ENCODE measurements at places on chromosomes 6 and 20.

- DNase-seq: no peak
Measured at GRCh38 chr6:144148886-144149285, 1.4 kb upstream of the STX11 start.

DNA sequence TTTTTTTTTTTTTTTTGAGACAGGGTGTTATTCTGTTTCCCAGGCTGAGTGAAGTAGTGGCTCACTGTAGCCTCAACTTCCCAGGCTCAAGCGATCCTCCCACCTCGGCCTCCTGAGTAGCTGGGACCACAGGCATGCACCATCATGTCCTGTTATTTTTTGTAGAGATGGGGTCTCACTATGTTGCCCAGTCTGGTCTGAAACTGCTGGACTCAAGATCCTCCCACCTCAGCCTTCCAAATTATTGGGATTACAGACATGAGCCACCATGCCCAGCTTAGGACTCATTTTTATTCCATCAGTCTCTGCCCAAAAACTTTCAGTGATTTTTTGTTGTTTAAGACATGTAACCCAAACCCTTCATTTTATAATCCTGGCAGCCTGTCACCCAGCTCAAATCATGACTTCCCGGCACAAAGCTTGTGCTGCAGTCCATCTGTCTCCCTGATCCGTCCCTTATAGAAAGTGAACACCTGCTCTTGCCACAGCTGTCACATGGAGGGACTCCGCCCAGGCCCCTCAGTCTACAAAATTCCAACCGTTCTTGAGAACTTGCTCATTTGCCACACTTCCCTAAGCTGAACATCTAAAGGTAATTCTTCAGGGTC is 183.9 kb upstream of the JARID2 start:
- DNase-seq: no peak

DNA sequence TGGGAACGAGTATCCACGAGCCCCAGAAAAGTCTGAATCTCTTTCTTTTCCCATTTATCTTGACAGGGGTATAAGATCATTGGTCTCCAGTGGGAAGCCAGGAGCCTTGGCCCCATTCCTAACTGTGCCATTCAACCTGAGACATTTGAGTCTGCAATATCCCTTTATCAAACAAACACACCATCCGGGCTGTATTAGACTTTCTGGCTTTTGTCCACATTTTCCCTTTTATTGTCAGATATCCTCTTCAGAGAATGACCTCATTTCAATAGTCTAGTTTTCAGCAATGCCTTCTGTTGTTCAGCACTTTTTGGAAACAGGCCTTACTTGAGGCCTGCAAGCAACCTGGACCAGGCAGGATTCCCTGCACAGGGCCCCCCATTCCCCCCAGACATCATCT is 15.7 kb downstream of the BPIFA1 start:
- DNase-seq: no peak

DNA sequence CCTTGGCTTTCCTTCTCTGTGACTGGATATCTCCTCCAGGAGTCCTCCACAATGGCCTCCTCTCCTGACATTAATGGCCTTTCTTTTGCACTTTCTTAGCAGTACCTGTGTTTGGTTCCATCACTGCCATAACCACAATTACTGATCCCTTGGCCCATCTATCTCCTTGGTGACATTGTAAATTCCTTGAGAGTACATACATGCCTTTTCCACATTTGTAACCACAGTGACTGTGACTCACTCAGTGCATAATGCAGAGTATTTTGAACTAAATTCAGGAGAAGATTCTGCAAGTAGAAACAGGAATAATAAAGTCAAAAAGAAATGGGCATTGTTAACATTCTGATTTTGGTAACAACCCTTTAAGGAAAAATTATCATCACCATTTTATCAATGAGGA is 197.2 kb upstream of the SOX4 start:
- no peak for DNase-seq

GRCh38 chr6:167044696-167045095 is 45.5 kb downstream of the CEP43 start:
- DNase-seq: no peak

DNA sequence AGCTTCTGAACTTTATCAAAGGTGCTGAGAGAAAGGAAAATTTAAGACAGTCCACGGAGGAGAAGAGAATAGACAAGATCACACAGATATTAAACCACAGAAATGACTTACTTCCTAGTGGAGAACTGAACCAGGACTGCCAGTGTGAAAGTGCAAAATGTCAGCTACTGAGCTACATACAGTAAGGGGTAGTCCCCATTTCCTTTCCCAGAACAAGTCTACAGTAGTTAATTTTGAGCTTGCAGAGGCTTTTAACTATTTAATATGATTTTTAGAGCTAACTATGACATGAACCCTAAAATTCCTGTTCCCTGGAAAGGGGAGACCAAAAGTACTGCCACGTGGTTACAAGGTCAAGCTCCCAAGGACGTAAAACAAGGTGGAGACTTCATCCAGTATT is 45.1 kb downstream of the CEP85L start:
- peak; percentile 24 for DNase-seq

DNA sequence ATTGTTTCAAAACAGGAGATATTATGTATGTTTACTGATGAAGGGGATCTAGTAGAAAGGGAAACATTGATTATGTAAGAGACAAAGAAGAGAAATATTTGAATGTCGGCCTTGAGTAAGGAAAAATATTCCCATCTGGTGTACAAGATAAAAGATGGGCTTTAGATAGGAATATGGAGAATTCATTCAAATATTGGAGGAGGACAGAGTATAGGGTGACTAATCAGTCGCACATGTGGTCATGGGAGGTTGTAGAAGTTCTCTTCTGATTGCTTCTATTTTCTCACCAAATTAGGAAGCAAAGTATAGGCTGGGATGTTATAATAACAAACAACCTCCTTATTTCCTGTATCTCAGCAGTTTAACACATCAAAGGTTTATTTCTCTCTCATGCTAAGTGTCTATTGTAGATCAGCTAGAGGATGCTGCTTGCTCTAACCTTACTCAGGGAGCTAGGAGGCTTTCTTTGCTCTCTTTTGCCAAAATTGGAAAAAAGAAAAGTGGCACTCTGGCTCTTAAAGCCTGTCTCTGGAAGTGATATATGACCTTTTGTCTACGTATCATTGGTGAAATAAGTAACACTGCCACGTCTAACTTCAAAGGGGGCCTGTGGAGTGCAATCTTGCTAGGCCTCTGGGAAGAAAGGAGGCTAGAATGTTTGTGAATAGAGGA is 1.2 kb upstream of the HDDC2 start:
- DNase-seq: no peak

DNA sequence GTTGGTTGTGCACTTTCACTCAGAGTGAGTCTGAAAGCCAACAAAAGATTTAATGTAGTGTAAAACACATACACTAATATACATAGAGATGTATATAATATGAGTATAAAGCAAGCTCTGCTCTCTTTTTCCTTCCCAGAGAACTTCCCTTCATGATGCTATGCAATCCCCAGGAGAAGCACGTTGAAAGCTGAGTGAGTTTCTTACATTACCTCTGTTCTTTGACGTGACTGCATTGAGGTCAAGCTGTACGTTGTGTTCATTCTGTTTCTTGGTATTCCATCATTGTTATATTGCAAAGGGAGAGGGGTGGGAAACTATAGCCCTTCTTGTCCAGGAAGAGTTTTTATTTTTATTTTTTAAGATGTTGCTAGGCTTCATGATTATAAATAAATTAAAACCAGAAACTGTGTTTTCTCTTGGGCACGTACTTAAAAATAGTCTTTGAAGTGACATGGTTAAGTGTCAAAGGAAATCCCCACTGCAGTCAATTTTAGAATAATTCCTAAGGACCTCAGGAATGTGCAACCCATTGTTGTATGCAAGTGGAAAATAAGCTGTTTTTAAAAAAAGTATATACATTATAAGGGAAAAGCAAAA is 651.0 kb downstream of the CD109 start:
- DNase-seq: no peak

GRCh38 chr6:44800171-44800783 is 412.8 kb downstream of the CDC5L start:
- DNase-seq: no peak

- DNase-seq: peak; percentile 34
Measured at GRCh38 chr20:18588574-18588933, 700 bp downstream of the DTD1 start.

GRCh38 chr6:50902260-50902659 is 83.6 kb downstream of the TFAP2B start:
- no peak for DNase-seq

DNA sequence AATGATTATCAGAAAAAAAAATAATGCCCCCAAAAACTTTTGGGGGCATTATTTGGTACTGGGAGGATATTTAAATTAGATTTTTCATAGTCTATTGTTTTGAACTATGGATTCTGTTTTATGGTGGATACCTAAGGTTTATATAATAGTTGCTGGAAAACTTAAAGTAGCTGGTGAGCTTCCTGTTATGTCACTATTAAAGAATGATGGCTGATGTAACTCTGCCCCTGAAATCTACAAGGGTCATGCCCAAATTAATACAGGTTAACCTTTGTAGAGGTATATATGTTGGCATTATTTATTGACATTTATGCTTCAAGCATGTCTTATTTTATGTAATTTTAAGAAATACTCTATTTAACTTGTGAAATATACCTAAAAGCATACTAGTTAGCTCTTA is 25.3 kb upstream of the ERVFRD-1 start:
- DNase-seq: no peak

- DNase-seq: no peak
Measured at GRCh38 chr6:77455271-77455670, 8.0 kb downstream of the HTR1B start.

GRCh38 chr6:106609699-106610098 is 19.6 kb downstream of the RTN4IP1 start:
- DNase-seq: peak; percentile 57

DNA sequence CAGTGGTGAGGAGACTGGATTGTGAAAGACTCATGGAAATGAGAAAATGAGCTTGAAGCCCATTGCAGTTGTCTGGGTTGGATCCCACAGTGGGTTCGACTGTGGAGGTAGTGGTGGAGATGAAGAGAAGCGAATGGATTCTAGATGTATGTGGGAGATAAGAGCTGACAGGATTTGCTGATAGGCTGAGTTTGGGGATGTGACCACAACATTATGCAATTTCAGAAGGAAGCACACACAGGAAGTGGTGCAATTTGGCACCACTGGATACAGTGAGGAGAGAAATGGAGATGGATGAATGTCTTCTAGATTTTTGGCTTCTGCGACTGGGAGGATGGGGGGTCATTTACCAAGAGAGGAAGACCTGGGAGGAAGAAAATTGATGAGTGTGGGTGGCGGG is 64.4 kb upstream of the MAFB start:
- DNase-seq: no peak

DNA sequence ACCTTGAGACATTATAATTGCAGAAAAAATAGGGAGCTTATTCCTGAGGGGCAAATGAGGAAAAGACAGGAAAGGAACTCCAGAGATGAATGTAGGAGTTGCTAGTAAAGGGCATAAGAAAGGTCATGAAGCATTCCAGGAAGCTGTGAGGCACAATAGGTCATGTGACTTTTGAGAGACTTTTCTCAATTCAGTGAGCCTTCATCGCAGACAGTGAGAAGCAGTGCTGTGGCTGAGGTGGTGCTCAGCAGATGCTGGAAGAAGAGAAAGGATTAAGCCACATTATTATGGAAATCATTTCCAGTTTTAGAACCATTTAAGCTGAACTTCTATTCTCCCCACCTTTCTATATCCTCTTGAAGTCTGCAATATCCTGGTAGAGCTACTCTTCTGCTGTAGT is 4.1 kb downstream of the SPTLC3 start:
- DNase-seq: no peak
